ENCODE measurements at places on chromosomes 7 and 10. TPM values are rescaled to one million over a fixed set of nuclear protein-coding genes. Genes with fewer than 3 reads are reported as not detected.

The MOGAT3 gene
- not detected for total RNA-seq

- no peak for DNase-seq
Observed at GRCh38 chr10:122733443-122733842, 33.8 kb upstream of the C10orf120 start.

The DOCK1 gene
- 31.9 TPM for total RNA-seq

DNA sequence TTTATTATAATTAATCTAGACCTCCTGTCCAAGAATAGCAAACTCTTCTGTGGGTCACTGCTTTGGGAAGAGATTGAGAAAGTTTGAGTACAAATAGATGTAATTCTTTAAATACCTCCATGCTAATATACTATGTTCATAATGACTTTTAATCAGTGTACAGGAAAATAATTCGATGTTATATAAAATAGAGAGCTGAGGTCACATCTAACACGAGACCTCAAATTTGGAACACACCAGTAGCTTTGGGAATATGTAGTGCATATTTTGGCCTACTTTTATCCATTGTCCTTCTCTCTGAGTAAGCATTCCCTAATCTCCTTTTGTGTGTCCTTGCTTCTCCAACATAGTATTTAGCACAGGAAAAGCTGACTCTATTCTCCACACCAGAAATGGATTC, 27.3 kb upstream of the CABCOCO1 start:
- DNase-seq = no peak

The FAM20C gene
- 84.2 TPM for total RNA-seq

DNA sequence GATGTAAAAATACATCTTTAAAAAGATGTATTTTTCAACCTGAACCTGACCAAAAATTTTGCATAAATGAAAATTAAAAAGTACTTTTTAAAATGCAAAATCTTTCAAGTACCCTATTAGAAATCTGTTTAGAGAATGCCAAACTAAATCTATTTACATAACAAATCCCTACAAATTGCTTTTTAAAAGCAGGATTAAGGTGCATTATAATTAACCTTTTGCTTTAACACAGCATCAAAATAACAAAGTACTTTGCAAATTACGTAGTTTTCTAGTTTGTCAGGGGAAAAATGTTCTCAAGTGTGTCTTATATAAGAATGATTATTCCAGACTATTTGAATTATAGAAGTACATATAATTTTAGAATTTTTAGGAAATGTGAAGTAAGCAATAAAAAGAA, 160.8 kb downstream of the VPS50 start:
- DNase-seq = no peak

DNA sequence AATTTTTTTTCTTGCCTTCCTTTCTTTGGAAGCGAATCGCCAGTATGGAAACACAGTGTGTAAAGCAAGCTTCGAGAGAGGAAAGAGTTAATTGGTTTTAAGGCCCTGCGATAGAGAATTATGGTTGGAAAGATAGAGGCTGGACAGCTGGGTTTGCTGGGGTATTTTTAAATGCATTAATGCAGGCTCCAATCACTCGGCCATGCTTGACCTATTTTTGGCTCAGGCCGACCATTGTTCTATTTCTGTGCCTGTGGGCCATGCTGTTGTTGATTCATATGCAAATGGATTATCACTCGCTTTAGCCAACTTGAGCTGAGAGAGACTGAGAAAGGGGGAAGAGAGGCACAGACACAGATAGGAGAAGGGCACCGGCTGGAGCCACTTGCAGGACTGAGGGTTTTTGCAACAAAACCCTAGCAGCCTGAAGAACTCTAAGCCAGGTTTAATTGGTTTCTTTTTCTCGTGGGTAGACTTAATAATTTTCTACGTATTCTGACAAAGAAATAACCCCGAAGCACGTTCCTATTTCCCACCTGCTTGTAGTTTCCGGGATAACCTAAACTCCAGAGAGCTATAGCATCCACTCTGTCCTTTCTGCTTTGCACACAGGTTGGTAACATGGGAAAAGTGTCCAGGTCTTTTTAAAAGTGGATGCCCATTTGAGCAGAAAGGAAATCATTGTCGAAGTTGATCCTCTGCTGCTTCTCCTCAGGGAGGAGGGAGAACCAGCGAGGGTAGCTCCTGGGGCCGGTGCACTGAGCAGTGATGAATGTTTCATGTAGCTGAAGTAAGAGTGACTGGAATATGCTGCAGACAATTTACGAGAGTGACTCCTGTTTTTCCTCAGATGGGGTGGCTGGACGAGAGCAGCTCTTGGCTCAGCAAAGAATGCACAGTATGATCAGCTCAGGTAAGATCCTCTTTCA, at the start of gene HDAC9:
HDAC9 (plus strand) TSS at position 338 of the 929 bp plus-strand sequence; CDS start at position 892, 554 bp downstream.
- DNase-seq = peak; percentile 65

GRCh38 chr10:50541921-50542320, 81.8 kb downstream of the SGMS1 start:
- no peak for DNase-seq

DNA sequence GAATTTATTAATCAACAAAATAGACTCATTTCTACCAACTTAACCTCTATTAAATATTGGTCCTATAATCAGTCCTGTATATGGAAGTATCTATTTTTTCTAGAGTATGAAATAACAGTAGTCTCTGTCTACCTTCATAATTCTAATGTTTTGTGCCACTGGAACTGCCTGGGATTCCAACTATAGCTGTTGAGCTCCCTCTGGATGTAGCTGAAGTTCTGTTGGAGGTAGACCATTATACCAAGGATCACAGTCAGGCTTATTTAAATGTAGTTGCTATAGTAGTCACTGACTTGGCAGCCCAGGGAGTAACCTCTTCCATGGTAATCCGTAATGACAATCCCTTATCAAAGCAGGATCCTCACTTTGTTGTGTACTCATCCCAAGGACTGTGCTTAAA, 48.5 kb upstream of the PHYHIPL start:
- no peak for DNase-seq

Measured in epithelial cell of proximal tubule (primary cell).